ENCODE measurements at places on chromosomes 3 and 15.
A peak's percentile ranks its signal among the peaks of the same experiment; 100 is the strongest.

- DNase-seq = no peak
These were observed 12.6 kb downstream of the CLK3 start for GRCh38 chr15:74628199-74628598.

DNA sequence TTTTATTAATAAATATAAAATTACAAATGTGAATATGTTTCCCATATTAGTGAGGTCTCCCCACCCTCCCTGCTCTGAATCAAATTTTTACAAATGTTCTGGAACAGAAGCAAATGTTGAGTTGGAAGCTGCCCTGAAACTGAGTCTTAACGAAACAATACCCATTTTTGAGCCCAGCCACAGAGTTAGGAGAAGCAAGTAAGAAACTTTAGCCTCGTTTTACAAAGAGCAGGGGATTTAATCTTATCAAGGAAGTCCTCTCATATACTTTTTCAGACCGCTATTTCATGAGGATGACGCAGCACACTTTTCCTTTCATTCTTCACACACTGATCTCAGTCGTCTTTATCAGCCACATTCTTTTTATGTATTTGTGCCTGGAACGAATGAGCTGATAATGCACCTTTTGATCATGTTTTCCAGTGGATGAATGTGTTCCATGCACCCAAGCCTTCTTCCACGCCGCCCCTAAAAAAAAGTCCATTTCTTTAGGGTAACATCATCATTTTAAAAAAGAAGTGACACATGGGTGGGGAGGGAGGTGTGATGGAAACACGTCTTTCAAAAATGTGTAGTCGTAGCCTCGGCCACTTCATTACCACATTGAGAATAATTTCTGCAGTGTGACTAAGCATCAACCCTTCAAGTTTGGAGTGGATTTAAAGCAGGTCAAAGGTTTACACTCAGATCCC is 48.1 kb downstream of the SETMAR start:
- peak; percentile 89 for DNase-seq

GRCh38 chr3:188286087-188286513 is 132.1 kb downstream of the LPP start:
- no peak for DNase-seq

GRCh38 chr3:88343264-88343663 is 193.5 kb downstream of the C3orf38 start:
- peak; percentile 5 for DNase-seq

DNA sequence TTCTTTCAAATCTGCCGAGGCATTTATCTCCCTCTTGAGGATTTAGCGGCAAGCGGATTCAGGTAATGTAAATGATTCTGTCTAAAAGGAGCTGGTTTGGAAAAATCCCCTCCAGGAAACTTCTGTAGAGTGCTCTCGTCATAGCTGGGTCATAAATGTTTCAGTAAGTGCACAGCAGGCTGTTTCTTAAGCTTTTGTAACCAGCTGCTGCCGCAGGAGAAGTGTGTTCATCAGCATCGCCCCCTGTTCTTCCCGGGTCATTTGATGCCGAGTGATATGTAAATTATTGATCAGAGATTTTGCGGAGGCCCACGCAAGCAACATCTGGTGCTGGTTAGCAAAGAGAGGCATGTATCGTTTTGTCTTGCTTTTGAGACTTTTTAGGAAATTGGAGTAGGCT is 53.1 kb downstream of the DNASE1L3 start:
- no peak for DNase-seq

- no peak for DNase-seq
These were observed 553.0 kb downstream of the NTRK3 start for GRCh38 chr15:87703327-87704111.

DNA sequence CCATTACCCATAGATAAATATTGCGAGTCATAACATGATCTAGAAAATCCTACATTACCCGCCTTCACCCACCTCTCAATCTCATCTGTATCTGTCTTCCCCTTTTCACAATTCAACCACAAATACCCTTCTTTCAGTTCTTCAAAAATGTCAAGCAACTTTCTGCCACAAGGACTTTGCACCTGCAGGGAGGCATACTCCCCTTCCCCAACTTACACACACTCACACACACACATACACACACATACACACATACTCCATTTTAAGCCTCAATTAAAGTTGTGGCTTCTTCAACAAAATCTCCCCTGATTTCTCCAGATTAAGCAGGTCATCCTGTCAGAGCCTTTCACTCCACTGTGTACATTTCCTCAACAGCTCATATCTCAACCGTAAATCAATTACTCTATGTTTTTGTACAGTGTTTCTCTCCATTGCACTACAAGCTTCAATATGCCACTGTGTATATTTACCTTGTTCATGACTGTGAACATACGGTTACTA is 33.1 kb upstream of the CCDC50 start:
- peak; percentile 2 for DNase-seq

- no peak for DNase-seq
These were observed 38.4 kb upstream of the VPS8 start for GRCh38 chr3:184773283-184774186.

DNA sequence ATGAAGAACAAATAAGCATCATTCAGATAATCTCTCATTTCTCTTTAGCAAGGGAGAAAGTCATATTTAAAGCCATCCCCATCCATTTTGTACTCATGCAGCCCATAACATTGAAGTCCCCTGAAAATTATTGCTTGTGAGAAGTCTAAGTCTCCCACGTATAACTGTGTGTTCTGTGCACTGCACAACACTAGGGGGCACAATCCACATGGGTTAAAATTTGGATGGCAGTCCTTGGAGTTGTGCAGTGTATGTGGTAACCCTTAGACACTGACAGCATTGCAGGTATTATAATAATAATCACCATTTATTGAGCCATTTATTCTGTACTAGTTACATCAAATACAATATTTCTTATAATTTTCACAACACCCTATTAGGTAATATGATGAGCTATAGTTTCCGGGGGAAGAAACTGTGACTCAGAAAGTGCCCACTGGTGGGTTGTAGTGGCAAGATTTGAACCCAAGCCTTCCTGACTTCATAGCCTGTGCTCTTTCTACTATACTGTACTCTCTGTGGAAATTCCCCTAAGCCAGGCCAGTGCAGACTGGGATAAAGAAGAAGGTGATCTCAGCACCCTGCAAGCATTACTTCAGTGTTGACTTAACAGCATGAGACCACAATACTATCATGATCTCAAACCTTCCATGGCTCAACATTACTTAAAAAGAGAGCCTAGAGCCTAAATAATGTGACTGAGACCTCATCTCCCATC is 15.7 kb downstream of the KCNAB1 start:
- peak; percentile 13 for DNase-seq

DNA sequence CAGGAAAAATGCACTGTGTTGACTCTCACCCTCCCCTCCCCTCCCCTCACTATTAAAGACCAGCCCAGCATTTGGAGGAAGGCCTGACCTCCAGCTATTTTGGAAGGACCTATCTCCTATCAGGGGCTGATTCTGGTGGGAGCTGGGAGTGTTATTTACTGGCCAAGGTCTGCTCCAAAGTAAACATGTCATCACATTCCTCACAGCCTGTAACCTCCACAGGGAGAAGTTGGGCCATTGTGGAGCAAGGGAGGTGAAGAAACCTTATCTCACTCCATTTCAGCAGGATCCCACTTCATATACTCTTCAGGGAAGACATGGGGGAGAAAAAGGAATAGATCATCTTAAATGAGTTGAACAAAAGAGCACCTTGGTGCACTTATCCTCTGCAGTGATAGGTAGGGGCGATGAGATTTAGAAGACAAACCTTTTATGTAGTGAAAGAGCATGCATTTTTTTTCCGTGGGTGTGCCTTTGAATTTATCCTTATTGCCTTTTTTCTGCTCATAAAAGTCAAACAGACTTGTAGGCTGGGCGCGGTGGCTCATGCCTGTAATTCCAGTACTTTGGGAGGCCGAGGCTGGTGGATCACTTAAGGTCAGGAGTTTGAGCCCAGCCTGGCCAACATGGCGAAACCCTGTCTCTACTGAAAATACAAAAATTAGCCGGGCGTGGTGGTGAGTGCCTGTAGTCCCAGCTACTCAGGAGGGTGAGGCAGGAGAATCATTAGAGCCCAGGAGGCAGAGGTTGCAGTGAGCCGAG is 15.6 kb upstream of the FLNB start:
- DNase-seq = no peak

GRCh38 chr3:20528180-20528770 is 342.3 kb upstream of the SGO1 start:
- DNase-seq = no peak

DNA sequence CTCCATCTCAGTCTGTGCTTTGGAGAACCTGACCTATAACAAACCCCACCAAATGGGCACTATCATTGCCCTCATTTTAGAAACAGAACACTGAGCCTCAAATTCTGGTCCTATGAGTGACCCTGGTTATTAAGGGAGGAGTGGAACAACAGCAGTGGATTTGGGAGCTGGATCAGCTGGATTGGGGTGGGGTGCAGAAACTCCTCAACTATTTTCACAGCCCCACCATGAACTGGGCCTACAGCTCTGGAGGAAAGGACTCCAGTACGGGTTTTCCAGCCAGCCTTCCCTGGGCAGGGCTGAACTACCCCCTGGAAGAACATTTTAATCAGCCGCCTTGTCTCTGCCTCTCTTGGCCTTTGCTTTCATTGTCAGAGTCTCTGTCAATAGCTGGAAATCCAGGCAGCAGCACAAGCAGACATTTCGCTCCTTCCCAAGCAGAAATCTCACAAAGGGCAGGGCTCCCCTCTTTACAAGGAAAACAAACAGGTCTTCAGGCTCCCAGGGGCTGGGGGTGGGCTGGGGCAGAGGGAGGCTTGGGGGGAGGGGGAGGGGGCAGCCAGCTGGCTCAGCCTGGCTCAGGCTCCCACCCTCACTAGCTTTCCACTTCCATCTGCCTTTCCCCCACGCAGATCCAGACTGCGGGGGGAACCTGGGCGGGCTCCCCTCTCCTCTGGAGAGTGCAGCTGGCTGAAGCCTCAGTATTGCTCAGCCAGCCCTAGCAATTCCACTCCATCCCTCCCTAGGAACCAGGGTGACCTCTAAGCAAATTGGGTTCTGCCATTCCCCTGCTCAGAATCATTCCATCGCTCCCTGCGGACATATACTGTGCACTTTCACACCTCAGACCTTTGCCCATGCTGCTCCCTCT is 13.7 kb upstream of the TLE3 start:
- peak; percentile 80 for DNase-seq

DNA sequence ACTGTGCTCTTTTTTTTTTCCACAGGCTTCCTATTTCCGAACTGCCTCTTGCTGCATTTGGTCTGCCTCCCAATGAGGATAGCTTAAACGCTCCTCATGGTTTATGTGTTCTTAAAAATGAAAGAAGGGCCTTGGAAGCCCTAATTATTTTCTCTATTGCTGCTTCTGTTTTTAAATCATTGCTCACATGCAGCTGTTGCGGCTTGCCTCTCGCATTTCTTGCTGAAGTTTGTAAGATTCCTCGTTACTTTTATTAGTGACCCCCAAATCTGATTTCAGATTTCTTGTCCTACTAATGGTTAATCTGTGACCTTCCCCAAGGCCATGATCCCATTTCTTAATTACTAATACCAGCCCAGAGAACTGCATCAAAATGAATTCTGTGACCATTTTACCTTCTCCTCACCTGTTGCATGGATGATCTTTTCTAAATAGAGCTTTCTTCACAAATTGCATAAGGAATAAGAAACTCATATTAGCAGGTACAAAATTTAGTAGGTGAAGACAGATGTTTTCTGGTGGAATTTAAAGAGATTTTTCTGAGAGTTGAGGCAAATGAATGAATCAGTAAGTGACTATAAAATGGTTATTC is 1.8 kb downstream of the UBE2E1 start:
- no peak for DNase-seq

DNA sequence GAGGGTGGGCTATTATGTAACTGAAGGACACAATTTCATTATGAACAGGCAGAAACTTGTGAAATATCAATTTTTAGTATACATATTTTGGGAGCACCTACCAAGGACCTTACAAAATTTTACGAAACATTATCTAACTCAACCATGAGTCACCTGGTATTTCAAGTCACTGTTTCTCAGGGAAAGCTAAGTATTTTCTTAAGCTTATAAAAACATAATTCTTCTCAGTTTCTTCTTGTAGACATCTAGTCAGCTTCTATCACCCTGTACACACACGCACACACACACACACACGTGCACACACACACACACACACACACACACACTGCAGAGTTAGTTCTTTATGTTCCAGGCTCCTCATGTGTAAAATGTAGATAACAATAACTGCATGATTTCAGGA is 658.3 kb downstream of the TUSC7 start:
- DNase-seq = no peak

GRCh38 chr15:74291101-74292071 is 55.3 kb downstream of the CCDC33 start:
- peak; percentile 96 for DNase-seq

DNA sequence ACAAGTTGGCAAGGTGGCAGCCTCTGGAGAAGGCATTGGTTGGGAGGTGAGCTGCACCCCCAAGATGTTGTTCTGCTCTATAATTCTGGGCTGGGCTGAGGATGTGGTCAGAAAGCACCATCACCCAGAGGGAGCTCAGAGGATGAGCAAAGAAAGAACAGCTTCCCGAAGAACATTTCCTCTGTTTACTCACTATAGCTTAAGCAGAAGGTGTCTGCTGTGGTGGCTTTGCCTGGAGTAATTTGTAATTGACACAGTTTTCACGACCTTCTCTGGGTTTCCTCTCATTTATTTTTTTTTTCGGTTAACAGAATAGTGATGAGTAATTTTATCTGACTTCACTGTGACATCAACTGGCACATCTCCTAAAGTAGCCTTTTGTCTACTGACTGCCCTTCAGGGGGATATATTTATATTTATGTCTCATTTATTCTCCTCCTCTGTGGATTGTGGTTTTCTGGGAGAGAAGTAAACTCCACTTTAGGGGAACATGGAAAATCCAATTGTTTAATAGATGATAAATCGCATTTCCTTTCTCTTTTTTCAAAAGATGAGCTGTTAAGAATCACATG is 49.5 kb upstream of the ABHD17C start:
- no peak for DNase-seq

GRCh38 chr15:101168463-101168824 is 83.4 kb downstream of the CHSY1 start:
- no peak for DNase-seq

- no peak for DNase-seq
These were observed 153.7 kb upstream of the TLE3 start for GRCh38 chr15:70251246-70251990.

GRCh38 chr3:81218023-81218422 is 543.4 kb downstream of the GBE1 start:
- DNase-seq = peak; percentile 6

DNA sequence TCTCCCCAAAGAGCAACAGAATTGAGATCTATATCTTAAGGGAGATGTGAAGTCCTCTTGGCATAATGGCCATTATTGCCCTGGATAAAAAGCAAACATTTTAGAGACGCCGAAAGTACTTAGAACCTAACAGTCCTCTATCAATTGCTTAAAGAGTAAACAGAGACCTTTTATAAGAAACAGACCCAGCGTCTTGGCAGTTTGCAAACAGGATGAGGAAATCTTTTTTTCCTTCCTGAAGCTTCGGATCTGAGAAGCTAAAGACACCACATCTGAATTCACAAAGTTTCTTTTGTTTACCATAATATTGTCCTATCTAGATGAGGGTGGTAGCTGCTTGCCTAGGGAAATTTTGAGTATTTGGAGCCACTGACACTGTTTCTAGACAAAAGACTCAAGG is 59.9 kb upstream of the LIMD1 start:
- no peak for DNase-seq

Measured in hematopoietic multipotent progenitor cell treated with erythropoietin and hydrocortisone succinate and interleukin-3 and kit ligand, for 6 days (in vitro differentiated cells).